Thyroid gland (tissue), 4 donors: ENCODE measurements at places on chromosomes 7 and 10.

DNA sequence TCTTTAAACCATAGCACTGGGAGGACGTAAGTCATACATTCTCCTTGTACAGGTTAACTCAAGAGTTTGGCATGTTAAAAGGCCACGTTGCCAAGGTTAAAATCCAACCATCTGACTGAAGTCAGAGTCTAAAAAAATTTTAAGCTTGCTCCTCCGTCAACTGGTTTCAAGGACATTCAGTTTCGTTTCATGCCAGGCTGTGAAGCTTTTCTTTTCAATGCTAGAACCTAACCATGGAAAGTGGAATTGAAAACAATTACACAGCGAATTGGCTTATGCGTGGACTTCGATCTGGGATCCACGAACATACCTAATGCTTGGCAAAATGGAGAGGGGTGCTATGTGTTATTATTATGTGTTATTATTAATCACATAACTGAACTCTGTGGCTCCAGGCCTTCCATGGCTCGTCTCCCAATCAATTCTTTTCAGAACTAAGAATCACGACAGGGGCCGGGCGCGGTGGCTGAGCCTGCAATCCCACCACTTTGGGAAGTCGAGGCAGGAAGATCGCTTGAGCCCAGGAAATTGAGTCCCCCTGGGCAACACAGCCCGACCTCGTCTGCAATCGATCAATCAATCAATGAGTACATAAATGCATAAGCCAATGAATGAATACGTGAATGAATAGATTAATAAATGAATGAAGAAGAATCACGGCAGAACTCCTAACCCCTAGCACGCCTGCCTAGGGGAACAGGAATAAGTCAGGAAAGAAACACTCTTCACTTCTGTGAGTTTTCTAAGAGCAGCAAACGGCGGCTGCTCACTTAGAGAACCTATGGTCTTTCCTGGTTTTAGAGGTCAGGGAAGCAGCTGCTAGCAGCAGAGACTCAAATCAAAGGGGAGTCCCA, 733 bp upstream of the ARL5B start:
- peak; percentile 11 for DNase-seq

DNA sequence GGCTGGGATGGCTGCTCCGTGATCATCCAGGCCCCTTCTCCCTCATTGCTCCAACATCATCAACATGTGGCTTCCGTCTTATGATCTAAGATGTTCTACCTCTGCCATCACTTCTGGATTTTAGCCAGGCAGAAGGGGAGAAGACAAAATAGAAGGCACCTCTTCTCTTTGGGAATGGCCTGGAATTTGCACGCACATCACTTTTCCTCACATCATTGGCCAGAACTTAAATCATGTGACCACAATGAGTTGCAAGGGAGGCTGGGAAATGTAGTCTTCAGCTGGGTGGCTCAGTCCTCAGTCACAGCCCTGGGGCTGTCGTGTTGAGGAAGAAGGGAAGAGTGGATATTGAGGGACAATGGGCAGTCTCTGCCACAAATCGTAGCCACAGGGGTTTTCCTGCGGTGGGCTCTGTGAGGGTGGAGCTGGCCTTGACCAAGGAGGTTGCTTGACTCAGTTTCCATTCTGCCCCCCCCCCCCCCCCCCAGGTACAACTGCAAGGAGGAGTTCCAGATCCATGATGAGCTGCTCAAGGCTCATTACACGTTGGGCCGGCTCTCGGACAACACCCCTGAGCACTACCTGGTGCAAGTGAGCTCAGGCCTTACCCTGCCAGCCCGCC, 50.3 kb downstream of the PALD1 start:
- no peak for DNase-seq

GRCh38 chr7:114791771-114792170, 130.1 kb upstream of the MDFIC start:
- DNase-seq, result no peak

DNA sequence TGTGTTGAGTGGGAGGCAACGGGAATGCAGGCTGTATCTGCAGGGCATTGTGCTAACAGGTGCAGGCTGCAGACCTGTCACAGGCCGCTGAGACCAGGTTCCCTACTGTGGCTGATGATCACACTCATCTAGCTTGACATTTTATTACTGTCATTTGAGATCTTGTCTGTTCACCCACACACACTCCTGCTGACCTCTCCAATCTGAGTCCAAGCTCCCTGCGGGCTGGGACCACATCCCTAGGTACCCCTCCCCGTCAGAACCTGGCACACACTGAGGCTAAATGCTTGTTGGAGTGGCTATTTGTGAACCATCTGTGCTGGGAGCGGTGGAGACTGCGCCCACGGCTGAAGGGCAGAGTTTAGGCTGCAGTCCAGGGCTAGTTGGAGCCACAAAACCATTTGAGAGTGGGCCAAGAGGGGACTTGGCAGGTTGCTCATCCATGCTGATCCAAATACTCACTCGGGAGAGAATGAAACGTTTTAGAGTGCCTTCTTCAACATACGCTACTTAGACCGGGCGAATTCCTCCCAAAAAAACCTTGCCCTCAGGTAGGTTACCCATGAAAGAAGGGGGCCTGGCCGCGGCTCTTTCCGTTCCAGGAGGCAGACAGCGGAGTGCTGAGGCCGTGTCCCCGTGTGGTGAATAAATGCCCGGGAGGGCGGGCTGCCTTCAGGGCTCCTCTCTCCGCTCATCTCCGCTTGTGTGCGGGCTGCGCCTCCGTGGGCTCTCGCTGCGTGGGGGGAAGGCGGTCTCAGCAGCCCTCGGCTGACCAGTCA, 164.4 kb downstream of the RGS10 start:
- DNase-seq, result peak; percentile 92

GRCh38 chr7:20374399-20374798, 43.7 kb downstream of the ITGB8 start:
- no peak for DNase-seq

GRCh38 chr7:96674565-96674964, 35.1 kb downstream of the SEM1 start:
- no peak for DNase-seq

- DNase-seq, result peak; percentile 58
Observed at GRCh38 chr7:20330928-20331909, 519 bp downstream of the ITGB8 start.

GRCh38 chr7:473211-473734, 46.4 kb downstream of the PDGFA start:
- DNase-seq, result no peak

DNA sequence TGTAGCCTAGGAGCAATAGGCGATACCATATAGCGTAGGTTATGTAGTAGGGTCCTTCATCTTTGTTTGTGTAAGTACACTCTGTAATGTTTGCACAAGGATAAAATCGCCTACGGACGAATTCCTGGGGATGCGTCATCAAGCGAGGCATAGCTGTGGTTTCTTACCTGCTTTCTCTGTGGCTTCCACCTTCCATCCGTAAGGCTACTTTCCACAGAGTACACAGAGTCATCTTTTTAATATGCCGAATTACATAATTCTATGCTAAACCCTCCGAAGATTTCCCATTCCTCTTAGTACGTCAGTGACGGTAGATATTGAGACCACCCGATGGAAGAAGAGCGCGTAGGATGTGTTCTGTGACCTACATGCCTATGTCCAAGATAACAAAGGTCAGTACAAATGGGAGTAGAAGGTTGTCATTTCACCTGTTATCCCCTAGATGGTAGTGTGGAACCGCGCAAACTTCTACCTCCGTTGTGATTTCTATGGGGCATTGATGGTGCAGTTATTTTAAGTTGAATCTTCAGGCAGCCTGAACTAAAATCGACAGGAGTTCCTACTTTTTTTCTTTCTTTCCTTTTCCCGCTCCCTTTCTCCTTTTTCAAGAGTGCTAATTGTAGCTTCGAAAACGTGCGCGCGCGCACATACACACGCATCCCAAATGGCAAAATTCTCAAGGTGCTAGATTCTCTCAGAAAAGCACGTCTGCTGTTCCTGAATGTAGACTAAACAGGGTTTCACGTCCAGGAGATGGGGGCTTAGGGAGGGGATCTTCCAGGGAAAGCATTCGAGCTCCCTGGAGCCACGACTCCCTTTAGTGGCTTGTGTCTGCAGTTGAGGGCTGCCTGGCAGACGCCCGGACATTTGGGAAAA, 111.7 kb upstream of the MBL2 start:
- DNase-seq, result peak; percentile 59

- DNase-seq, result no peak
Observed at GRCh38 chr10:121459622-121460453, 138.4 kb downstream of the FGFR2 start.
